ENCODE measurements at places on chromosomes 11 and 22. TPM values are rescaled to one million over a fixed set of nuclear protein-coding genes. Genes with fewer than 3 reads are reported as not detected.

- no peak for DNase-seq
Measured at GRCh38 chr11:84866922-84867321, 760.2 kb downstream of the DLG2 start.

- no peak for DNase-seq
Measured at GRCh38 chr11:110349138-110349996, 53.0 kb upstream of the RDX start.

DNA sequence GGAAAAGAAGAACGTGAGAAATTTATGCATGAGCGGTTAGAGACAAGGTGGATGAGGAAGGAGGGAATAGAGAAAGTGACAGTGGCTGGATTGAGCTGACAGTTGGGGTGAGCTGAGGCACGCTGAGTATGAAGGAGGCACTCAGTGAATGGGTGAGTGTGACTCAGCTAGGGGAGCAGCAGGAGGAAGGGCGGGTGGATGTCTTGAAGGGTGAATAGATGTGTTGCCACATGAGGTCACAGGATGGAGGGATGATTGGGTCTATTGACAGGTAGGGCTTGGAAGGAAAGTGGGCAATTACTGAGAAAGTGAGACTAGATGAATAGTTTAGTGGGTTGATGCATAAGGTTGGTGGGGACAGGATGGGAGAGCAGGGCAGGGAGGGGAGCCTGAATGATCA is 8.0 kb downstream of the IFITM10 start:
- DNase-seq = no peak

DNA sequence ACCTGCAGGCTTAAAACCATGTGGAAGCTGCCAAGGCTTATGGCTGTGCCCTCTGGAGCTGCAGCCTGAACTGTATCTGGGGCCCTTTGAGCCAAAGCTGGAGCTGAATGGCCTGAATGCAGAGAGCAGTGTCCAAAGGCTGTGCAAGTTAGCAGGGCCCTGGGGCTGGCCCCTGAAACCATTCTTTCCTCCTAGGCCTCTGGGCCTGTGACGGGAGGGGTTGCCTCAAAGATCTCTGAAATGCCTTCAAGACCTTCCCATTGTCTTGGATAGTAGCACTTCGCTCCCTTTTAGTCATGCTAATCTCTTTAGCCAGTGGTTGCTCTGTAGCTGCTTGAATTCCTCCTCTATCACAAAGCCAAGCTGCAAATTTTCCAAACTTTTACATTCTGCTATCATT is 12.8 kb upstream of the IFTAP start:
- DNase-seq = no peak

DNA sequence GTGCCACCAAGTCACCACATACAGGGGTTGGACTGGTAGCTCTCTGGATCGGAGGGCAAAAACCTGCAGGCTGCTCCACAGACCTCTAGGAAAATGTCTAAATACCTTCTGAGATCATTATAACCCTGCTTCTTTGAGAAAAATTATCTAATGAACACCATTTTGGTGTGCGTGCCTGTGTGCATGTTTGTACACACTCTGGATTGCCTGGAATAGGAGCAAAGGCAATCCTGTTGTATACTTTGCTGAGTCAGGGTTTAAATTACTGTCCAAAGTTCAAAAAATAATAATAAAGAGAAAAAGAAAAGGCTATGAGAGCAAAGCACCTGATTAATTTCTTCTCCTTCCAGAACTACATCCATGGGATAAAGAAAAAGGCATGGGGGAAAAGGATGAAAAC is 11.0 kb downstream of the JAML start:
- DNase-seq = no peak

DNA sequence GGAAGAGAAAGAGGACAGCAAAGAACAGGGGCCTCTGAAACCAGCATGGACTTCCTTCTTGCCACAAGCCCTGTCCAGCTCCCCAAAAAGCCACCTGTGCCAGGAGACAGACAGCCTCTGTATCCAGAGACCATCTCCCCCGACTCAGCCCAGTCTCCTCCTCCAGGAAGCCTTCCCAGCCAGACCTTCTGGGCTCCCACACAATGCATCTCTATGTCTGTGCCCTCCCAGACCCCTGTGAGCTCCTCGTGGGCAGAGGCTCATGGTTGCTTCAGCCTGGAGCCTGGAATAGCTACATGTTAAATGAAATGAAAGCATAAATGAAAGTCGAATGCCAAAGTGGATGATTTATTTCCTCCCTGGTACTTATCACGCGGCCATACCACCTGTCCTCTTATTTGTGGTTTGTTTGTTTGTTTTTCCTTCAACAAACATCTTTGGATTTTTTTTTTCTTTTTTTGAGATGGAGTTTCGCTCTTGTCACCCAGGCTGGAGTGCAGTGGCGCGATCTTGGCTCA is 7.3 kb upstream of the ARAP1 start:
- DNase-seq = no peak

DNA sequence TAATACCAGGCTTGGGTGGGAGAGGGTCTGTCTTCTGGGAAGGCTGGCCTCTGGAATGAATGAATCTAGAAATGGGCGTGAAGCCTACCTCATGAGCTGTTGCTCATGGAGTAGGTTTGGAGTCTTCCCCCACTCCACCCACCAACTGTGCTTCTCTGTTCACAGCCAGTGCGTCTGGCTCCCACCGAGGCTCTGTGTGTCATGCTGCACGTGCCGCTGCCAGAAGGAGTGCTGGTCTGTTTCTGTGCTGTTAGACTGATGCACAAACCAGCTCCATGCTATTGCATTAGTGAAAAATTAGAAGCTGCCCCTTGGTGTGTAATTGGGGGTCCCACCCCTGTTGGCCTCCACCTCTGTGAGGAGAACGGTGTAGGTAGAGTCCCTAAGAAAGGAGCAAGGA is 132.3 kb upstream of the PARVA start:
- DNase-seq = no peak

DNA sequence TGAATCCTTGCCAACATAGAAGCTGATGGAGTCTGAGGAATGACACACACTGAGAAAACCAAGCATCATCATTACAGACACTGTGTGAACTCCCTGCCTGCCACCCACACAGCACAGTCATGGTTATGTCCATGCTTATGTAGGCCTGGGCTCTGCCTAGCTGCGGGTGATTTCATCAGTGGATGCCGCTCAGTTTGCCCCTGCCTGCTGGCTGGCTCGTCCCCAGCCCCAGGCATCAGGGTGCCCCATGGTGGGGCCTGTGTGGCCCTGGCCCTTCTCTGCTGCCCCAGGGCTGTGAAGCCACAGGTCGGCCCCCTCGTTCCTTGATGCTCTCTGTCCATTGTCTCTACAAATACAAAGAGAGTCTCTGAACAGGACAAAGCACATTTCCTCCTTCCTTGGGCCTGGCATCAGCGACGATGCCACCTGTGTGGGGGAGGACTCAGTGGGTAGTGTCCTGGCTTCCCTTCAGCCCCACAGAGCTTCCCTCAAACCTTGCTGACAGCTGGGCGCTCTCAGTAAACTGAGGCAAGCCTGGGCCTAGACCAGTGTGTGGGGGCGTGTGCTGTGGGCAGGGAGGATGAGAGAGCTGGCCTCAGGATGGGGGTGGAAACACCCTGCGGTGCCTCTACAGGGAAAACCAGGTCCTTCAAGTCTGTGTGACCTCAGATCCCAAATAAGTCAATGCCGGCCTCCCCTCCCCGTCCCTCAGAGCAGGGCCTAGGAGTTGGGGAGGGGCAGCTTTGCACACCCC is 20.0 kb upstream of the TUB start:
- DNase-seq = peak; percentile 60

The OR52N4 gene
- not detected for total RNA-seq

All from osteocyte (in vitro differentiated cells).